ENCODE measurements at places on chromosomes 5 and 9. TPM values are rescaled to one million over a fixed set of nuclear protein-coding genes. Genes with fewer than 3 reads are reported as not detected.

SLC6A3 gene
- polyA plus RNA-seq, result 0.64 TPM

ANKRD20A1 gene
- polyA plus RNA-seq, result 0.86 TPM

IL12B gene
- polyA plus RNA-seq, result not detected

PPWD1 gene
- 69.4 TPM for polyA plus RNA-seq

ENHO gene
- polyA plus RNA-seq, result 3.6 TPM

EPB41L4B gene
- polyA plus RNA-seq, result 16.2 TPM

All from left renal pelvis (tissue), 4 donors.